Aorta (tissue), 5 donors: ENCODE measurements at places on chromosomes 16 and 17. TPM values are rescaled to one million over a fixed set of nuclear protein-coding genes. Genes with fewer than 3 reads are reported as not detected.

GRCh38 chr16:15572329-15573001 lies 70.5 kb downstream of the MARF1 start:
- no peak for DNase-seq

KCNJ18 gene
- polyA plus RNA-seq, result not detected

- DNase-seq, result no peak
Measured at GRCh38 chr17:67682196-67682595, 35.5 kb upstream of the NOL11 start.

GRCh38 chr16:85812031-85812807 lies 12.7 kb downstream of the COX4I1 start:
- no peak for DNase-seq

- DNase-seq, result no peak
Measured at GRCh38 chr17:33375103-33375502, 82.0 kb upstream of the ASIC2 start.

DNA sequence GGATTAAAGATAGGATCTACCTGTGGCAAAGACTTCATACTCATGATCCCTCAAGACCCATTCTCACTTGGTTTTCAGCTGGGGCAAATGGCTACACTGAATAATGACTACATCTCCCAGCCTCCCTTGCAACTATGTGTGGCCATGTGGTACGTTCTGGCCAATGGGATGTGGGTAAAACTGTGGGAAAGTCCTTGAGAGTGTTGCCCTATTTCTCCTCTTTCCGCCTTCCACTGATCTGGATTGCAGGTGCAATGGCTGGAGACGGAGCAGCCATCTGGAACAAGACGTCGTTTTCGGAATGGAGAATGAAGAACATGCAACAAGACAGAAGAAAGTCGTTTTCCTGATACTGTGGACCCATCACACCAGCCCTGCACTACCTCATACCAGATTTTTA lies 48.5 kb downstream of the HAPSTR1 start:
- no peak for DNase-seq

PMP22 gene
- polyA plus RNA-seq, result 87.8 TPM

- DNase-seq, result no peak
Measured at GRCh38 chr16:85999778-86000177, 100.8 kb downstream of the IRF8 start.

- no peak for DNase-seq
Measured at GRCh38 chr17:27630607-27631410, at the start of gene LGALS9. Gene LGALS9 (plus strand): TSS chr17:27631188. CDS start chr17:27631266, 78 bp downstream.

DNA sequence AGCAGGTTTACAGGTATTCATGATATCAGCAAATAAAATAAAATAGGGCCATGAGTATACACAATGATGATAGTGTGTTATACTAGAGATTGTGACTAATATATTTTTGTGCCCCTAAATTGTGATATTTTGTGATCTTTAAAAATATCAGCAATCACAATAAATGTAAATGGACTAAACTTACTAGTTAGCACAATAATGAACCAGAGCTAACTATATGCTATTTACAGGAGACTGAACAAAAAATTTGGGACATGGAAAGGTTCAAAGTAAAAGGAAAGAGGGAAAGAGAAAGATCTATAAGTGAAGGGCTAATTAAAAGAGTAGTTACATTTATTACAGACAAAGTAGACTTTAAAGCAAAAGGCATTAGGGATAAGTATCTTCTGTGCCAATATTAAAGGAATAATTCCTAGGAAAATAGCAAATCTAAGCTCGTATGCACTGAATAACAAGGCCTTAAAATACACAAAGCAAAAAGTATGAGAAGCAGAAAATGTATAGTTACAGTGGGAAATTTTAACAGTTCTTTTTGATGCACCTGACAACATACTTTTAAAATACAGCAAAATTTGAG lies 5.0 kb upstream of the MSI2 start:
- no peak for DNase-seq

DNA sequence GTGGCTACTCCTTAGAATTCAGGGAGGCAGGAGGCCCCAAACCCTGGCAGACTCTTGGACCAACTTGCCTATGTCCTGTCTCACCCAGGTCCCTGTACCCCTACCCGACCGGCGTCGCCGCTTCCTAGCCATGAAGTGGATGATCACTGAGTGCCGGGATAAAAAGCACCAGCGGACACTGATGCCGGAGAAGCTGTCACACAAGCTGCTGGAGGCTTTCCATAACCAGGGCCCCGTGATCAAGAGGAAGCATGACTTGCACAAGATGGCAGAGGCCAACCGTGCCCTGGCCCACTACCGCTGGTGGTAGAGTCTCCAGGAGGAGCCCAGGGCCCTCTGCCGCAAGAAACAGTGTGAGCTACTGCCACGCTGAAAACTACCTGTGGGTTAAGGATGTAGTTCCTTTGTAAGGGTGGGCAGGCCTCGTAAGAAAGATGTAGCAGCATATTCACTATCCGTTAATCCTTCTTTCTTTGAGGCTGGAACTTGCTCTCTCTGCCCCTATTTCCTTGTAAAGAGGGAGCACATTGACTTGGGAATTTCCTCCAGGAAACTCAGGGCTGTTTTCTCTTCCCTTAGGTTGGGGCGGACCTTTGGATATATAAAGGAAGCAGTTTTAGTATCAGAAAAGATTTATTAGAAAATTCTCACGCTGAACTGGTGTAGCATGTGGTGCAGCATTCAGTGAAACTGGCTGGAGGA lies 4.1 kb downstream of the MRPS7 start:
- no peak for DNase-seq

DNA sequence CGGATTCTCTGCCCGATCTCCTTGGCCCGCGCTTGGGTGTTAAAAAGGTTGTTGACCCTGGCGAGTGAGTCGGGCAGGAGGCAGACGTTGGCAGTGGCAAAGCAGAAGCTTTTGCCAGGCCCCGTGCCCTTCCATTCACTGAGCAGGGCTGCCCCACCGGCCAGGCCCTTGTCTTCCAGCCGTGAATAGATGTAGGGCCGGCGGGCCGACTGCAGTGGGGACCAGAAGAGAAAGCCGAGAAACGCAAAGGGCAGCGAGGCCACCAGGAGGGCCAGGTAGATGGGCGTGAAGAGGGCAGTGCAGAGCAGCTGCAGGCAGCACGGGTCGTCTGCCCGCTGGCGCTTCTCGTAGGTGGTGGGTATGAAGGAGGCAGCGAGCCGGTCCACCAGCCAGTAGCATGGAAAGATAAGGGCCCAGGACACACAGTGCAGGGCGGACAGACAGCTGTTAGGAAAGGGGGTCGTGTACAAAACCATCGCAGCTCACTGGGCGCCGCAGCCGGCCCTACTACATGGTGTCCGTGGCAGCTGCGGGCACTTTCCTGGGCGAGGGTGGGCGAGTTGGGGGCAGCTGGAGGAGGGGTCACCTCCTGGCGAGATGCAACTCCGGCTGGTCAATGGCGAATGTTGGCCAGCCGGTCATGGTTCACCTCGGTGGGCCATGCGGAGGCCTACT lies 61.0 kb downstream of the PRMT7 start:
- peak; percentile 72 for DNase-seq

DNA sequence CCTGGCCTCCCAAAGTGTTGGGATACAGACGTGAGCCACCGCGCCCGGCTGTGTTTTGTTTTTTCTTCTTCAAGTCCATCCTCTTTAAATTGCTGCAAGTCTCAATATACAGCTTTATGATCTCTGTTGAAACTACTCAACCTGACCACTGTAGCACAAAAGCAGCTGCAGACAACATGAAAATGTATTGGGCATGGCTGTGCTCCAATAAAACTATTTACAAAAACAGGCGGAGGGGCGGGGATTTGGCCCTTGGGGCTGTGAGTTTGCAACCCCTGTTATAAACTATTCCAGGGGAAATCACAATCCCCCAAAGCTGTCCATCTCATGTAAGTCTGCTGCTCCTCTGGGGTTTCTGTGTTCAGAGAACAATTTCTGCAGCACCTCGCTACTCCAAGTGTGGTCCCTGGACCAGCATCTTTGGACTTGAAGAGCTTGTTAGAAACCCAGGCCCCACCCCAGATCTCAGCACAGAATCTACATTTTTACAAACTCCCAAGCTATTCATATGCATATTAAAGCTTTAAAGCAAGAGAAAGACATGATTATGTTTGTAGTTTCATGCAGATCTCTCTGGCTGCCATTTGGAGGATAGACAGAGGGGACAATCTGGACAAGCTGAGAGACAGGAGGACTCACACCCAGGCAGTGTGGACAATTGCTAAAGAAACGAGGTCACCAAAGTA lies 33.6 kb downstream of the TEKT5 start:
- DNase-seq, result no peak

GRCh38 chr16:66576296-66576695 lies 3.0 kb upstream of the CMTM2 start:
- no peak for DNase-seq

DNA sequence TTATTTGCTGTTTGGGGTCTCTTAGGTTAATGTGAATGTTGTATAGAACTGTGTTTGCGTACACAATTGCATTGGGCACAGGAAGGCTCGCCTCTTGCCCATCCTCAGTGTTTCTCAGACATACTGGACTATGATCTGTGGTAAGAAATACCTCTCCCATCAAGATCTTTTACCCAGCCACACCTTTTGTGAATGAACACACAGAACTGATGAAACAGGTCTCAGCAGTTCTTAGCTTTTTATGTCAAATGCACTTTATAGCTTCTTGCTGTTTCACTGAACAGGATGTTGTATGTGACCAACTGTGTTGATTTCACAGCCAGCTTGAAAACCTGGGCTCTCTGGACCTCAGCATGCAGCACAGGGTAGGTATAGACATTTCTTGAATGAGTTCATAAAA lies 31.5 kb downstream of the HAPSTR1 start:
- no peak for DNase-seq

TBC1D3H gene
- polyA plus RNA-seq, result not detected

- DNase-seq, result no peak
Measured at GRCh38 chr17:10821054-10821453, 16.8 kb downstream of the PIRT start.

DNA sequence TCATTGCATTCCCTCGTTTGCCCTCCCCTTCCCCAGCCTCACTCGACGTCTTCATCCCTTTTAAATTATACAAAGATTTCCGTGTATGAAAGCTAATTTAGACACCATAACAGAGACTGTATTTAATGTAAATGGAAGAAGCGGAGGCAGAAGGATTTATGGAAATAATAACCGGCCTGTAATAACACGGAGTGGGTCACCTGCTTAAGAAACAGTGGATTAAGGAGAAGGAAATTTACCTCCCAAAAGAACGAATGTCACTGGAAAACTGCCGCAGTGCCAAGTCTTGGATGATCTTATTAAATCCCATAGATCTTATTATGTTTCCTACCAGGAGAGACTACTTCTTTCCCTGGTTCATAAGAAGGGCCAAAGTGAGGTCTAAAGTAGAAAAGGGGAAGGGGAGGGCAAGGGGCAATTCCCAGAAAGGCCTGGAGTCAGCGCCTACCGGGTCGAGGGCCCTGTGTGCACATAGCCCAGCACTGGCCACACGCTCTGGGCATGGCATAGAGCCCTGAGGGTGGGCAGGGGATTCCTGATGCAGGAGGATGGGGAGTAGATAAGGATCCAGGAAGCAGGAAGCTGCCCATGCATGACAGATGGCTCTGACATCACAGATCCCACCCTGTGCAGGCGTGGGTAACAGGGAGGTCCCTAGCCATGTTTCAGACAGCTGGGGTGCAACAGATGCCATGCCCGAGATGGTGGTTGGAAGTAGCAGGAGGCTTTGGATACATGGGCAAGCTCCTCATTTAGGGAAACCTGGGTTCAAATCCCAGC lies 56.2 kb upstream of the RPL38 start:
- DNase-seq, result no peak

ATF7IP2 gene
- polyA plus RNA-seq, result 21.2 TPM

CDH5 gene
- polyA plus RNA-seq, result 3.6 TPM

DNA sequence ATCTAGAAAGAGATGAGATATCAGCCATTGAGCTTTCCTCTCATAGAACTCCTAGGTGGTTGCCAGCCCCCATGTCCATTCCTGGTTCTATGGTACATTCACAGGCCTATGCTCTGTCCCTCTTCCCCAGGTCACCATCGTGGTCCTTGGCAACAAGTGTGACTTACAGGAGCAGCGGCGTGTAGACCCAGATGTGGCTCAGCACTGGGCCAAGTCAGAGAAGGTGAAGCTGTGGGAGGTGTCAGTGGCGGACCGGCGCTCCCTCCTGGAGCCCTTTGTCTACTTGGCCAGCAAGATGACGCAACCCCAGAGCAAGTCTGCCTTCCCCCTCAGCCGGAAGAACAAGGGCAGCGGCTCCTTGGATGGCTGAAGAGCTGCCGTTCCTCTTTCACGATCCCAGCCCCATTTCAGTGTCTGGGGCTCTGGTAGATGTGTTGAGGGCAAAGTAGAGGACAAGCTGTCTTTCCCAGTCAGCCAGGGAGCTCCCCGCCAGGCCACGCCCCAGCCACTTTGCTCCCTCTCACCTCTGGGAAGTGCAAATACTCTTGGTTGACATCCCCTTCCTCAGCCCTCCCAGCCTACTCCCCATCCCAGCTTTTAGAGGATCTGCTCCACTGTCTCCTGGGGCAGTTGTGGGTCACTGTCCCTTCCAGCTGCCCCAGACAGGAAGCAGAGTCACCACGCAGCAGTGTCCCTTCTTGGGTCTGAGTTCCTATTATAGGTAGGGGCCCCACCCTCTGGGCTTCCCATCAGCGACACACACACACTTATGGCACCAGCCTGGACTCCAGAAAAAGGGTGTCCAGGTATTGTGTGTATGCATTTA lies 3.8 kb downstream of the NKIRAS2 start:
- no peak for DNase-seq

- no peak for DNase-seq
Measured at GRCh38 chr16:74865922-74866598, 91.4 kb upstream of the FA2H start.

- peak; percentile 51 for DNase-seq
Measured at GRCh38 chr16:27446721-27447120, 44.7 kb downstream of the IL21R start.

- peak; percentile 89 for DNase-seq
Measured at GRCh38 chr17:27494192-27495091, 38.2 kb downstream of the KSR1 start.

CORO1A gene
- polyA plus RNA-seq, result 48.2 TPM

- DNase-seq, result no peak
Measured at GRCh38 chr16:54022362-54022761, 264.2 kb downstream of the IRX3 start.

- DNase-seq, result peak; percentile 63
Measured at GRCh38 chr16:67957622-67958021, 10.8 kb downstream of the SLC12A4 start.

DNA sequence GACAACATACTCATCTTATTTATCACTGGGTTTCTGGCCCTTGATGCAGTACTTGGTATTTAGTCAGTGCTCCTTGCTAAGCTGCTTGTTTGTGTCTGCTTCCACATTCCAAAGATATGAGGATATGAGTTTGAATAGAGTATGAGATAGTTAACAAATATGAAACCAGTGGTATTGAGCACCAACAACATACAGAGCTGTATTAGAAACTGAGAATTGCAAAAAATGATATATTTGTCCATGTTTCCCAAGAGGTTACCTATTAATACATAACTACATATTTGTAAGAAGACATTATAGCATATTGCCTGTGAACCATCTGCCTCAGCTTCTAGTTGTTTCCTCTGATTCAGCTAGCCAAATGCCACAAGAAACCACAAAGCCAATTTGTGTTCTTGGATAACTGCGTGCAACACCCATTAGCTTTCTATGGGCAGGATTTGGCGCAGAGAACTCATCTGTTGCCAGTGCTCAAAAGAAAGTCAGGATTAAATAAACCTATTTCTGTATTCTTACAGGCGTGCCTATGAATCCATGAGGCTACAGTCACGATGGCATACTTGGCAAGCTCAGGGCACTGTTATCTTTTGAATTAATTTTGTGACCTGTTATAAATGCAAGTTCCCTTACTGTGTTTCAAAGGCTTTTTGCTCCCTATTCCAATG lies 194.4 kb downstream of the MAP2K6 start:
- no peak for DNase-seq
